M059J (cell line): ENCODE measurements at places on chromosomes 11 and 22. TPM values are rescaled to one million over a fixed set of nuclear protein-coding genes. Genes with fewer than 3 reads are reported as not detected.

- no peak for DNase-seq
Observed at GRCh38 chr22:38782402-38783094, 11.4 kb downstream of the DNAL4 start.

- peak; percentile 29 for DNase-seq
Observed at GRCh38 chr11:1333091-1333772, 23.8 kb upstream of the TOLLIP start.

The OR51B2 gene
- total RNA-seq = not detected in 2 replicates

DNA sequence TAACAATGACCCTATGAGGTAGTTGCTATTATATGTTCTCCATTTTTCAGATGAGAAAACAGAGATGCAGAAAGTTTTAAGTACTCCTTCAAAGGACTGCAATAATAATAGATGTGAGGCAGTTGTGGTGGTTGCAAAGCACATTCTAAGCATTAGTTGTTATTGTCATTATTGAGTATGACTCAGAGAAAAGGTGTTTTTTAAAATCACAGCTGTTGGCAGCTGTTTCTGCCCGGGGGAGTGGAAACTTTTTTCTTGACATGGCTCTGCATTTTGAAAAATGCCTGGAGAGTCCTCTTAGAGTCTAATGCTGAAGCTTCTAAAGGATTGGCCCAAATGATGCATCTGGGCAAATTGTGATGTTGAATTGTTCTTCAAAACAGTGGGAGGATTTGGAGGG, 244.5 kb upstream of the MPPED2 start:
- DNase-seq = no peak

DNA sequence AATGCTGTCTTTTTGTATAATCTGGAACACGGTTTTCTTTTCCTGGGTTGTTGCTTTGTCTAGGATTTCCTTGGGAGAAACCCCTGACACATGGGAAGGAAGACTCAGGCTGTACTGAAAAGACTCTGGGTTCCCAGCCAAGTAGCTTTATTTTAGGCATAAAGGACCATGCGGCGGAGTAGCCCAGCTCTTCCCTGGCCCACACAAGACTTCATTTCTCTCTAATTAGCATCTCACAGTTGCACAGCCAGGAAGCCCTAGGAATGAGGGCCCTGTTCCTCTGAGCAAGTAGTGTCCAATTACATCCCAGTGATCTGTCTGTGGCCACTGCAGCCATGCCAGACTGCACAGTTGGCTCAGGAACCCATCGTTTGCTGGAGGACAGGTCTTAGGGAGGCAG, 319.5 kb downstream of the TENM4 start:
- peak; percentile 28 for DNase-seq

The TNNT3 gene
- total RNA-seq = not detected in 2 replicates

DNA sequence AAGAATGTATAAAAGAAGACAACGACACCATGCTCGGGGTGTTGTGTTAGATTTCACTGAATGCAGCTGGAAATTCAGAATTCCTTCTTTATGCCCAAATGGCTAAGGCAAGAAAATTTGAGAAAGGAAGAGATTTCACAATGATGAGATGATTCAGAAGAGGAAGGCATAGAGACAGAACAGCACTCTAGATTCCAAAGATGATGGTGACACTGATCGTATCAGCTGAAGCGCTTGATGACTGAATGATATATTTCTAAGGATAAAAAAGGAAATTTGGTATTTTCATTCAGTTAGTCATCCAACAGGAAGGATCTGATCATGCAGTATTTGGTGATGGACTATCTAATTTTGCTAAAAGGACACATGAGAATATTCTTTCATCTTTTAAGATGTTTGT, 189.2 kb downstream of the EFCAB6 start:
- no peak for DNase-seq

- DNase-seq = peak; percentile 31
Observed at GRCh38 chr11:88604260-88604659, 266.7 kb upstream of the CTSC start.

The PHOX2A gene
- not detected in 2 replicates for total RNA-seq

The IL10RA gene
- total RNA-seq = 0.07 TPM in 1 of 2 replicates, not detected in the other

GRCh38 chr11:116693102-116693570, 79.7 kb downstream of the BUD13 start:
- no peak for DNase-seq

GRCh38 chr11:120635136-120635810, 123.7 kb downstream of the GRIK4 start:
- DNase-seq = no peak

DNA sequence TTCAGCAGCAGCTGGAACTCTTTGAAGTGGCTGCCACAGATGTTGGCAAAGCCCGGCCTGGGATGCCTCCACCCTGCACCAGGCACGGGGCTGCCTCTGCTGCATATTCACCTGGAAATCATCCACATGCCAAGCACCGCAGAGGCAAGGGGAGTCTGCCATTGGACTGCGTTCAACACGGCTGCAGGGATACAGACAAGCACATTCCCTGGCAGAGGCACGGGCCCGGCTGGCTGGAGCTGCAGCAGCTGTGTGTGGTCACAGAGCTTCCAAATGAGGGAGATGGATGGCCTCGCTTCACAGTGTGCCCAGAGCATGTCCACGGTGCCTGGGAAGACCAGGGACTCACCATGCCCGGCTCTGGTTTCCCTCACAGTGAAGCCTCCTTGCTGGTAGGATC, 1378.9 kb downstream of the TBC1D22A start:
- DNase-seq = no peak

The BTBD18 gene
- total RNA-seq = not detected in 2 replicates

The CRYAB gene
- total RNA-seq = 1.7 TPM in 1 of 2 replicates, not detected in the other
